ENCODE measurements at places on chromosomes 11 and 22.

GRCh38 chr22:20032407-20032991 is 11.6 kb downstream of the TANGO2 start:
- DNase-seq: no peak

DNA sequence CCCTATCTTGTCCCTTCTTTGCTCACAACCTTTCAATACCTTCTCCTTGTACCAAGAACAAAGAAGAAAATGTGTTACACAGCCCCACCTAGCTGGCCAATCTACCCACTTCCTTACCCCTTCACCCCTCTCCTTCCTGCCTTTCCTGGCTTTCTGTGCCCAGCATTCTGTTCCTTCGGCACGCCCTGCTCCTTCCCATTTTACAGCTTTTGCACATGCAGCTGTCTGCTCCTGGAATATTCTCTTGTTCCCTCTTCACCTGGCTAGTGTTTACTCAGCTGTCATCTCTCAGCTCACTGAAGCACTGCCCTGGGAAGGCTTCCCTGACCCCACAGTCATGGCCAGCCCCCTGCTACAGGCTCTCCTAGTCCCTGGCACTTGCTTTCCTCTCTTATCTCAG is 30.7 kb downstream of the SERPINH1 start:
- DNase-seq: no peak

DNA sequence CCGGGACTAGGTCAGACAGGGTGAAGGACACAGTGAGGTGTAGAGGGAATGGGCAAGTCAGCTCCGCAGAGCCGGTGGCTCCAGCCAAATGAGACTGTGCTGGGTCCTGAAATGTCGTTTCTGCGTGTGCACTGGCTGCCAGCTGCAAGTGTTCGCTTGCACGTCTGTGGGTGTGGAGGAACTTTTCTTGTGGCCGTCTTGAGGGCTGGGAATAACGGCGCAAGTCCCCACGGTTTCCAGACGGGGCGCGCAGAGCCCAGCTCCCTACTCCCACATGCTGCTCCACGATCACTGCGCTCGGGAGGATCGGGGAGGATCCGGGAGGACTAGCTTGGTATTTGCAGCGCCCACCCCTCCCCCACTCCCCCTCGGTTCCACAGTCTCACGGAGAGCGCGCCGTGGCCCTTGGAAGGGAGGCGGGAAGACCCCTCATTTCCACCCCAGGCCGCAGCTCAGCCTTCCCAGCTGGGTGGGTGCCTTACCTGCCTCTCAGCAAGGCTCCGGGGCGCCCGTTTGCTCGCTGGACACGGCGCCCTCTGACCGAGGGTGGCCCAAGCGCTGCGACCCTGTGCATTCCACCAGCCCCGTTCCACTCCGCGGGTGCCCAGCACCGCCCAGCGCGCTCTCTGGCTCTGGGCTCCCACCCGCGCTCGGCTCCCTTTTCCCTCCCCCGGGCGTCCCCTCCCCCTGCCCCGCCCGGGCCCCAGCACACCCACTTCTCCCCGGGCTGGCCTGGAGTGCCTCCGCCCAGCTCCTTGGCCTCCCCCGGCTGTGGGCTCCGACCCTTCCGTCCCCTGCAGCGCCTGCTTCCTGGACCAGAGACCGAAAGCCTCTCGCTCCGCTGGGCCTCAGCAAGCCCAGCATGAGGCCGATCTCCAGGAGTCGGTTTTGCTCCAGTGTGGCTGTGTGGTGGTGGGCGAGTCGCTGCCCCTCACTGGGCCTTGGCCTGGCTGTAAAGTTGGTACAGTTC is at the start of gene KCNE3:
Gene KCNE3 (minus strand): TSS at position 634 of the 970 bp plus-strand sequence. CDS start 9,986 bp downstream, outside the sequence.
- DNase-seq: no peak

DNA sequence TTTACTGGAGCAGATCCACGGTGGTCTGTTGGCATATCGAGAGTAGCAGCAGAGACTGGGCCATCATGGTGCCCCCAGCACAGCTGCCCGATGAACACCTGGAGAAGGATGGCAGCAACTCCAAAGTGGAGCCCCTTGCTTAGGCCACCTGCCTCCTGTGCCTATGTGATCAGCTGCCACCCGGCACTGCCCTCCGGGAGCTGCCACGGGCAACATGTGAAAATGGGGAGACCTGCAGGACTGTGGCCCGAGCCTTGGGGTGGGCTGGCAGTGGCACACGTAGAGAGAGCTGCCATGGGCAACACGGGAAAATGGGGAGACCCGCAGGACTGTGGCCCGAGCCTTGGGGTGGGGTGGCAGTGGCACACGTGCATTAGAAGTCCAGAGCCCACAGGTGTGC is 3.1 kb downstream of the FXYD2 start:
- DNase-seq: no peak

DNA sequence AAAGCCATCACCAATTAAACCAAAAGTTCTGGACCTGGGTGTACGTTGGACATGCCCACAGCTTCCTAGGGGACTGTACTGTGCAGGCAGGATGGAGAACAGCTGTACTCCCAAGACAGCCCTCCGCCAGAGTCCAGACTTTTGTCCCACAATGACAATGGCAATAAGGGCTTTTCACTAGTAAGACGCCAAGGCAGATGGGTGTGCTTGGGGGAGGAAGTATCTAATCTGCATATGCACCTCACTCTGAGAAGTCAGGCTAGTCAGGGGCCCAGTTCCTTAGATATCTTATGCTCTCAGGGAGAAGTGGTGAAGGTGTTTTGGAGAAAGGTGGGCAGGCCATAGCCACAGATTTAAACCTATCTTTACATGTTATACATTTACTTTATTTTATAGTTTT is 85.1 kb upstream of the USP47 start:
- no peak for DNase-seq

DNA sequence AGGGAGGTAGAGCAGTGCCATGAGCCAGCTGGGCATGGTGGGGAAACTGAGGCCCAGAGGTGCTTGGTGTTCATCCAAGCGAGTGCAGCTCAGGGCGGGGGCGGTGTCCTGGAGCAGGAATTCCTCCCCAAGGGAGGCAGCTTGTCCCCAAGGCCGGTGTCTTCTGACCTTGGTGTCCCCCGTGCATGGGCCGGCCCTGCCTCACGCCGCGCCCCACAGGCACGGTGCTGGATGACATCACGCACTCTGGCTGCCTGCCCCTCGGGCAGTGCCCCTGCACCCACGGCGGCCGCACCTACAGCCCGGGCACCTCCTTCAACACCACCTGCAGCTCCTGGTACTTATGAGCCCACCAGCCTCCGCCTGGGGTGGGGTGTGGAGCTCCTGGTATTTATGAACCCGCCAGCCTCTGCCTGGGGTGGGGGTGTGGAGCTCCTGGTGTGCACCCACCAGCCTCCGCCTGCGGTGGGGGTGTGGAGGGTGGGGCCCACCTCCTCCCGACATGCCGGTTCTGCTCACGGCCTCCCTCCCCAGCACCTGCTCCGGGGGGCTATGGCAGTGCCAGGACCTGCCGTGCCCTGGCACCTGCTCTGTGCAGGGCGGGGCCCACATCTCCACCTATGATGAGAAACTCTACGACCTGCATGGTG is 6.7 kb downstream of the MUC5B start:
- no peak for DNase-seq

GRCh38 chr22:46172522-46173110 is 22.3 kb downstream of the PPARA start:
- no peak for DNase-seq

GRCh38 chr11:118628861-118629549 is 21.6 kb downstream of the PHLDB1 start:
- no peak for DNase-seq

DNA sequence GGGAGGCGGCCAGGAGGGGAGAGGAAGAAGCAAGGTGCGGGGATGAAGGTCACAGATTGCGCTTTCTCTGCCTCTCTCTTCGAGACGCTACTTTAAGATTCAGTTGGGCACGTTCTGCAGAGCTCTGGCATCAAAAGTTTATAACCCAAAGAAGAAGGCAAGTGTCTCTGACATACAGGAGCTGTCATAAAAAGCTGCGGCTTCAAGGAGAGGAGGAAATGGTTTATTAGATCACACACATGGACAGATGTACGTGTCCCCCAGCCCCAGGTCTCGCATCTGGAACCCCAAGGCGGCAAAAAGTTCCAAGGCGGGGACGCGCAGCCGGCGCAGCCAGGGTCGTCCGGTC is 589.0 kb downstream of the OPCML start:
- no peak for DNase-seq

DNA sequence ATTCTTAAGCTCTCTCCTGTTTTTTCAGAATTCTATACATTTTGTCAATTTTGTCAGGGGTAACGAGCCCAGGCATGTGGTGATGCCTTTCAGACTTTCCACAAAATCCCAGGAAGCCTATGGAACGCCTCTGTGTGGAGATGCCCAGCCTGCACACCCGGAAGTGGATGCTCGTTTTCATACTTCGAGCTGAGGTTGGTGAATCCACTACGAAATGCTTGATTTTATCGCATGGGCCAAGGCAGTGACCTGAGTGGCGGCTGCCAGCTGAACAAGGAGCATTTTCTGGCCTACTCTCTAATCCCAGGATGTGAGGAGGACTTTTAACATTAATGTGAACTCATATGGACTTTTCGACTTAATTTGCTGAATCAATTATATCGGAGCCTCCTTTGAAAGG is 426.7 kb upstream of the B3GAT1 start:
- no peak for DNase-seq

DNA sequence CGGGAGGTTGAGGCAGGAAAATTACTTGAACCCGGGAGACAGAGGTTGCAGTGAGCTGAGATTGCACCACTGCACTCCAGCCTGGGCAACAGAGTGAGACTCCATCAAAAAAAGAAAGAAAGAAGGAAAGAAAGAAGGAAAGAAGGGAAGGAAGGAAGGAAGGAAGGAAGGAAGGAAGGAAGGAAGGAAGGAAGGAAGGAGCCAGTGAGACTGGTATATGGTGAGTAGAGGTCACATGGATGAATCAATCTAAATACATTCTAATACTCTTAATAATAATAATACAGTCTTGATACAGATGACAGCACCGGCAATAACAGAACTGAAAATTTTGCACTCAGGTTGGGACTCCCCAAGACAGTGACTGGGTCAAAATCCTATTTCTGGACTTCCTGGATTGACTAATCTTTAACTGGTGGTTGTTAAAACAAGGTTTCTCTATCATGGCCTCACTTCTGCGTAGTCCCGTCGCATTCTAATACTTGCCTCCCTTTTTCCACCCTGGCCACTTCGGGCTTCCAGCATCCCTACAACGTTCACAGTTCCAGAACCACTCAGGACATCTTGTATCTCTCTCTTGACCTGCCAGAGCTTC is 53.5 kb upstream of the EIF3M start:
- no peak for DNase-seq

DNA sequence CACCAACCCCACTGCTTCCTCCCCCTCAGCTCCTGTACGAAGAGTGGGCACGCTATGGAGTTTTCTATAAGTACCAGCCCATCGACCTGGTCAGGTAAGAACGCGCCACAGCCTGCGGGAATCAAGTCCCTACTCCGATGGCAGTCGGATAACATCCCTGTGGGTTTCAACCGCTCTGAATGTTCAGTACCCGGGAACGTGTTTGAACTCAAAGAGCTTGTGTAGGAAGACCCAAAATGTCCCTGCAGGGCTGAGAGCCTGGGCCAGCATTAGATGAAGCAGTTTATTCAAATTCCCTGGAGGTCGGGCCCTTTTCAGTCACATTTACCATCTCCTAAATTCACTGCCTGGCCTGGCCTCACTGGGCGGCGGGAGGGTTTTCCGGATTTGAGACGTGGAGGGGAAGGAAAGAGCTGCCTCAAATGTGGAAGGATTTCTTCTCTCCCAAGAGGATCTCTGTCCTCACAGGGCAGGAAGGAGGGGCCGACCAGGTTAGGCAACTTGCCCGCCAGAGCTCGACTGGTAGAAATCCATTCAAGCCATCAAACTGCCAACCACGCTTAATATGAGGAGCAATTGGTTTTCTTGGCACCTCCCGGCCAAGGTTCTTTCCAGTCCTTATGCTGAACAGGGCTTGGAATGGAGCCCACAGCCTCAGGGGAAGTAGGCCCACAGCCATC is 46.3 kb downstream of the ANO1 start:
- DNase-seq: no peak

DNA sequence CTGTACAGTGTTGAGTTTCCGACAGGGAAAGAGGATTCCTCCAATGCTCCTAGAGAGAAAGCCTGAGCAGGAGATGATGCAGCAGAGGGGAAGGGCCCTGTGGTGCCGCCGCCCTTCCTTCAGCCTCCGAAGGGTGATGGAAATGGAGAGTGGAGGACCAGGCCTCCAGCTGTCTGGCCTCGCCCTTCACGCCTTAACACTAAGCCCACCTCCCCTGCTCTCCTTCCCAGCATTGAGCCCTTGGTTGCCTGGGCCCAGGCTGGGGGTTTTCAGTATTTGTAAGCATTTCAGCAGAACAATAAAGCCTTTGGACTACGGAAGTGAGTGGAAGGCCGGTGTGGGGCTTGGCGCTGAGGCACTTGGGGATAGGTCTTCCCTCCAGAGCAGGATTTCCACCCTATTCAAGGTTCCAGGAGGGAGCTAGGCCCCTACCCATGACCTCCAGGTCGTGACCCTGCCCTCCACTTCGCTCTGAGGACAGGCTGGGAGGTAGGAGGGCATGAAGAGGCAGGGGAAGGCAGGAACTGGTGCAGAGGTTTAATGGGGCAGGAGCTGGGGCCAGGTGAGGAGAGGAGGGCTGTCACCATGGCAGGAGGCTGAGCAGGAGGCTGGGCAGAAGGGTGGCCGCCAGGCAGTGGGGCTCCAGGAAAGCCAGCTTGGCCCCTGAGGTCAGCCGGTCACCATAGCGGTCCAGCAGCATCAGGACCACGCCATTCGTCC is 21.6 kb downstream of the TREH start:
- DNase-seq: no peak

GRCh38 chr22:49512487-49513165 is 315.0 kb downstream of the BRD1 start:
- DNase-seq: no peak

GRCh38 chr11:35014346-35014745 is 97.9 kb downstream of the PDHX start:
- no peak for DNase-seq

DNA sequence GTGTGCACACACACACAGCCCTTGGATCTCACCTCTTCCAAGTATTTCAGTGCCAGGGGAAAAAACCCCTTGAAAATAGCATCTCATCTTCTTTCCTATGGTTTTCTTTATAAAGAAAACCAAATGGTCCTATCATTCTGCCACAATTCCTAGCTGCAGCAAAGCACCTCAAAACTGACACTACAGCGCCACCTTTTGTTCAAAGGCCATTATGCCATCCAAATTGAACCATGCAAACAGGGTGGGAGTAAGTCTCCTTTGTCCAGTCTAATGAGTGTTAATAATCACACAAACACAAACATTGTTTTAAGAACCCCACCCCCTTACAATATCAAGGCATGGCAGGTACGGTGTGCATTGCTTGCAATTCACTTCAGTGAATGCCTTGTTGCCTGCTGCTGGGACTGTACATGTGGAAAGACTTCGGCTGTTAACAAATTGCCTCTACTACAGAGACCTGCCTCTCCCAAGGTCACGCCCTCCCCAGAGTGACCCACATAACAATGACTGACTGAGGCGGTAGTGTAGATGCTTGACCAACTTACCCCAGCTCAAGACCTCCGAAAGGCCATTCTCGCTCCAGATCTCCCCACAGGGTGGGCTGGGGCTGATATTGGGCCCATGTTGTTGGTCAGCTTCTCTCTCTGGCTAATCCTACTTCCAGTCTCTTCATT is 31.7 kb downstream of the FAM181B start:
- peak; percentile 42 for DNase-seq
